ENCODE measurements at places on chromosomes 2 and 18.

DNA sequence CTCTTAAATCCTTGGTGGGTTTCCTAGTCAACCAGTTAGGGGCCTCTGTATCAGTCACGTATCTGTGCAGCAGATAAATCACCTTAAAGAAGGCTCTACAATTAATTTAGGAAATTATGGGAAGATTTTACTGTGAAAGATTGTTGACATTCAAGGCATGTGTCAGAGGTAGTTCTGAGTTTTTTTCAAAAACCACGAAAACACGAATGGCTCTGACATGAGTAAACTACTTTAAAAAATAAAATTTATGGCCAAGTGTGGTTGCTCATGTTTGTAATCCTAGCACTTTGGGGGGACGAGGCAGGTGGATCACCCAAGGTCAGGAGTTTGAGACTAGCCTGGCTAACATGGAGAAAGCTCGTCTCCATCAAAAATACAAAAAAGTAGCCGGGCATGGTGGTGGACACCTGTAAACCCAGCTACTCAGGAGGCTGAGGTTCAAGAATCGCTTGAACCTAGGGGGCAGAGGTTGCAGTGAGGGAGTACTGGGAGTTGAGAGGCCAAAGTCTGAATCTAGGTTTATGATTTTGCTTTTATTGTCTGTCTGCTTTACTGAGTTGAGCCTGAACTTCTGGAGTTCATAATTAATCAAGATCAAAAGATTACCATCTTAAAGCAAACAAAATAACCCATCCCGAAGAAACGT, 77.1 kb downstream of the SPRED2 start:
- DNase-seq, result no peak

DNA sequence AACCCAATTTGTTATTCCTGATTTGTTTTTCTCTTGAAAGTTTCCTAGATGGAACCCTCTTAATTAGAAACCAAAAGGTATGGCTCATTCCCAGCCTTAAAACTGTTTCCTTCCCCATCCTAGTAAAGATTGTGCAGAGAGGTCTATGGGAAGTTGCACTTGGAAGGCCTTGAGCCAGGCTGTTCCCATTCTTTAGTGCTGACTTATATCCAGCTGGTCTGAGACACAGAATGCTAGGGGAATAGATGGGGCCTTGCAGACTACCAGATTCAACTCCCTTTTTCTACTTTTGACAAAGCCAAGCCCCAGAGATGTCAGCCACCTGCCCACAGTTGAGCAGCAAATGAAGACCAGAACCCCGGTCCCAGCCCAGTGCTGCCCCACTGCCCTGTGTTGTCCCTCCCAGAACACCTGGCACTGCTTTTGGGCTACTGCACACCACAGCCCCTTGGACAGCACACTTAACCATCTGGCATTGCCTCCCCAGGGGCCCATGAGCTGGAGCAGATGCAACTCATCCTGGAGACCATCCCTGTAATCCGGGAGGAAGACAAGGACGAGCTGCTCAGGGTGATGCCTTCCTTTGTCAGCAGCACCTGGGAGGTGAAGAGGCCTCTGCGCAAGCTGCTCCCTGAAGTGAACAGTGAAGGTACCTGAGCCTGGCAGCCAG, 98.2 kb downstream of the MRO start:
- DNase-seq, result no peak

DNA sequence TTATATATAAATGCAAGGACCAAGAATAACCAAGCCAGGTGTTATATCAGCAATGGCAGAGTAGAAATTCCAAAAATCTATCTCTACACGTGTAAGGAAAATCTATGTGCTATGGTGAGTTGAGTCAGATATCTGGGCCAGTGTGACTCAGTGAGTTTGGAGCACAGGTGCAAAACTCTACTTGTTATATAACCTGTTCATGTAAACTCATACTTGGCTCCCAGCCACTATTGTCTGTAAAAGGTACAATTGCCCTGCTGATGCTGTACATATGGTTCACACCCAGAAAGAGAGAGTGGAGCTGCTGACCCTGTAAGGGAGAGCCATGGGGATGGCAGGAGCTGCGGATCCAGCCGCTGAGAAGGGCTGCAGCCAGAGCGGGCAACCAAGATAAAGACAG, 112.0 kb downstream of the TRABD2A start:
- no peak for DNase-seq

GRCh38 chr2:161710131-161710915, 86.1 kb downstream of the SLC4A10 start:
- no peak for DNase-seq

- DNase-seq, result no peak
These were observed 9.1 kb upstream of the ATG16L1 start for GRCh38 chr2:233242231-233242927.

GRCh38 chr18:8177330-8178016, 431.8 kb upstream of the RAB12 start:
- no peak for DNase-seq

- DNase-seq, result no peak
These were observed 105.4 kb downstream of the DSEL start for GRCh38 chr18:67411116-67411515.

GRCh38 chr2:60158262-60158661, 395.2 kb downstream of the BCL11A start:
- DNase-seq, result no peak

GRCh38 chr2:205868773-205869333, 186.6 kb downstream of the NRP2 start:
- no peak for DNase-seq

DNA sequence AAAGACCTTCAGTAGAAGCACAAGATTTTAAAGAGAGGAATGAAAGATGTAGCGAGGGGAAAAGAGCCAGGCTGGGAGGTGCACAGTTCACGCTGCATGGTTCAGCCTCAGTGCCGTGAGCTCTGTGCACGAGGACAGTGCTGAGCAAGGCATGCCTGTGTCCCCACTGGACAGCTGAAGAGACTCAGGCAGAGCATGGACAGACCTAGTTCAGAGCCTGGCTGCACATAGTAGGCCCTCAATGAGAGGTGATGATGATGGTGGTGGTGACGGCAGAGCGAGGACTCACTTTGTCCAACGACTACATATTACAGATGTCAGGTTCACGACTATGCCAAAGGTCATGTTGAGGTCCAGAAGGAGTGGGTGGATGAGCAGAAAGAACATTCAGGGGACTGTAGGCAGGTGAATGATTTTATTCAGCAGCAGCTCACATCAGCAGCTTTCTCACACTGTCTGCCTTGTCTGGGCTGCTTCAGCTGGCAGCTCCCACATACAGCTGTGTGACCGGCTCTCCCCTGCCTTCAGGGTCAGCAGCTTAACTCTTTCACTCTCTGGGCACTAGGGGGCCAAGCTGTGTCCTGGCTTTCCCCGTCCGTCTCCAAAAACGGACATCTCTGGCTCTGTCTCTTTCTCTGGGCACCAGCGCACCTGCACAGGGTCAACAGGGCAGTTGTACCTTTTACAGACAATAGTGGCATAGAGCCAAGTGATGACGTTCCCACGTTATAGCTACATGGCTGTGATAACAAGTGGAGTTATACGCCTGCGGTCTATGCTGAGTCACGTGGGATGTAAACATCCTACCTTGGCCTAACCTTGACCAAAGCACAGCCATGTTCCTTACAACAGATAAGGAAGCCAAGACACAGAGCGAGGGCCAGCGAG, 128.8 kb upstream of the MSH6 start:
- no peak for DNase-seq

- no peak for DNase-seq
These were observed 97.9 kb upstream of the KLHL29 start for GRCh38 chr2:23286758-23287704.

DNA sequence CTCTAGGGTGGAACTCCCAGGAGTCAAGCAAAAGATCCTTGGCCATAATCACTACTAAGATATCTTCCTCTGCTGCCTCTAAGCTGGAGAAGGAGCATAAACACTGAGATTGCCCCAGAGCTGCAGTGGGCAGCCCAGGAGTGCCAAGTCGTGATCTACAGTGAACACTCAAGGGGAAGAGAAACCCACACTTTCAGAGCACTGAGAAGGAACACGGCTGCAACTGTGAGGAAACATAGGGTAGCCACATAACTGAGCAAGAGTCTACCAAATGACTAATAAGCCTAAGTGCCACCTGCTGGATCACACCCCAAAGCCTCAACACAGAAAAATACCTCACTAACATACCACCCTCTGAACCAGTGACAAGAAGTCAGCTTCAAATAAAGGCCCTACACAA, 79.6 kb upstream of the RAB12 start:
- DNase-seq, result no peak

DNA sequence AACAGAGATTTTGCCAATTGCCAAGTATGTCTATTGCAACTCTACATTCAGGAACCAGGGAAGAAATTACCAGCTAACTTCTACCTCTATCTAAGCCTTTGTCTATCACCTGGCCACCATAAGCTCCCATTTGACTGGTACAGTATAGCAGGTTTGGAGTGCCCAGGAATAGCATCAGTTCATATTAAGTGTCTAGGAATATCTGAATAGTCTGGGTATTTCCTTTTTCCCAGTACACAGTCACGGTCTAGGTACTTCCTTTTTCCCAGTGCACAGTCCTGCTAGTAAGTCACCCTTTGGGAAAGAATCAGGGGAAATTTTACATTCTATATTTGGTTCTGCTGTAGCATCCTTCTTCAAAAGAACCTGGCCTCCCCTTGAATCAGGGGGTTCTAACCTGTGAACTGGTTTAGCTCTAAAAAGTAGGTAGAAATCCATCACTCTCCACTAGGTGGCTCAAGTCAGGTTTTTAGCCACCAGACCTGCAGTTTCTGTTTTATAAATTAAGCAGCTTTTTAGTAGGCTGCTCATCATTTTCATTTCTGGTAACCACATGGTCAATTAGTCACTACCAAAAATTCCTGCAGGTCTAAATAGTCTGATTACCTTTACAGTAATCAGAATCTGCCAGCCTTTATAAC, 49.3 kb upstream of the DNAJC10 start:
- no peak for DNase-seq

- no peak for DNase-seq
These were observed 228.4 kb downstream of the CMPK2 start for GRCh38 chr2:6637330-6637729.

DNA sequence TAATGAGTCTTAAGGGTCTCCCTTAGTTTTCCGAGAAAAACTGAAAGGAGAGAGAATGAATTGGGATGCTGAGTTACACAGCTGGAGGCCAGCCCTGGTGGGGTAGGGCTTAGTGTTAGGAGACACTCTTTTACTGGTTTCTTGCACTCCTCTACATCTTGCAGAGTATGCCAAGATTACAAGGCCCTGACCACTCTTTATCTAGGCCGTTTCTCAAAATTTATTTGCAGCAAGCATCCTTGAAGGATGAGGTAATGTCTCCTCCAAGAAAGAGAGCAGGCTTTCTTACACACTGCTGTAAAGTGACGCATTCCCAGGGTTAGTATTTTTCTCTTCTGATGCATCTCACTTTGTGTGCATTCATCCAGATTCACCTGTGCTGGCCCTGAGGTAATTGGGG, 166.2 kb downstream of the TDRD15 start:
- DNase-seq, result no peak

DNA sequence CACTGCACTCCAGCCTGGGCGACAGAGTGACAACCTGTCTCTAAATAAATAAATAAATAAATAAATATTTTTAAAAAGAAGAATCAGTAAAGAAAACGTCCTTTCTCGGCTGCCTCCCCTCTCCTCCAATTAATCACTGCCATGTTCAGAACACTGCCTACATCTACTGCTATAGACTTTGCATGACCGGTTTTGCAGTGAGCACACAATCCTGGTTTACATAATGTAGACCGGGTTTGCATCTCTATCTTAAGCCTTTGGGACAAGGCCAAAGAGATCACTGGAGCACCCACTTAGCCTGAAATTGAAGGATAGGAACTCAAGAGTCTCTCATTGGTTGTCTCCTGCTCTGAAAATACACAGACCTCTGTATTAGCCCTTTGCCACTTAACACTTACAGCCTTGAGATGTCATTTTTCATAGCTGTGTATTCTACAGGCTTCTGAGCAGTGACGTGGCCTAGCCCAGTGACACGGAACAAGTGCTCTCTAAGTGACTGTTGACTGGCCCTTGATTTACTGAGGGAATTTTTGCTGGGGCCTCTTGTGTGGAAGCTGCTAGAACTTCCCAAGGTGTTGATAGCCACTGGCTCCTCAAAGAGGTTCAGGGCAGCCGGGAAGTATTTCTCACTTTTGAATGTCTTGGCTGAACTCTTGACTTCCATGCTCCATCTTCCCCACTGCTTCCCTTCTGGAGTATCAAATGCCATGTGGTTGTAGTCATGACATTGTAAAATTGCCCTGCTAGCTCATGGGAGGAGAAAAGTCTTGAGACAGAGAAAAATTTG, 45.3 kb upstream of the CCBE1 start:
- no peak for DNase-seq

- no peak for DNase-seq
These were observed 66.4 kb downstream of the KCNF1 start for GRCh38 chr2:10978090-10978670.

DNA sequence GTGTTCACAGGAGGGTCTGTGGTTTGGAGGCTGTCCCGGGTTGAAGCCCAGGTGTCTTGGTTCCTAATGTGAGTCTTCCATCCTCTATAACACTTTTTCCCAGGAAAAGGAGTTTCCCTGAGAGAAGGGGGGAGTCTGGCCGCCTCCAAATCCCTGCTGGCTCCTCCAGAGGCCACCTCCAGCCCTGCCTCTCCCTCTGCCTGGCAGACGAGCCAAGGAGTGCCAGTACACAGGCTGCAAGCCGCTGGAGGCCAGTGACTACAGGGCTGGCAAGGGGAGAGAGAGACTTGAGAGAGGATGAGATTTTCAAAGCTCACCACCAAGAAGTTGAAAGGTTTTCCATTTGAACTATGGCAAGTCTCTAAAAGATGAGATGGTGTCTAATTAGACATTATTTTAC, 154.2 kb upstream of the ID2 start:
- DNase-seq, result no peak

GRCh38 chr2:9178110-9178903, 28.3 kb upstream of the ASAP2 start:
- no peak for DNase-seq

DNA sequence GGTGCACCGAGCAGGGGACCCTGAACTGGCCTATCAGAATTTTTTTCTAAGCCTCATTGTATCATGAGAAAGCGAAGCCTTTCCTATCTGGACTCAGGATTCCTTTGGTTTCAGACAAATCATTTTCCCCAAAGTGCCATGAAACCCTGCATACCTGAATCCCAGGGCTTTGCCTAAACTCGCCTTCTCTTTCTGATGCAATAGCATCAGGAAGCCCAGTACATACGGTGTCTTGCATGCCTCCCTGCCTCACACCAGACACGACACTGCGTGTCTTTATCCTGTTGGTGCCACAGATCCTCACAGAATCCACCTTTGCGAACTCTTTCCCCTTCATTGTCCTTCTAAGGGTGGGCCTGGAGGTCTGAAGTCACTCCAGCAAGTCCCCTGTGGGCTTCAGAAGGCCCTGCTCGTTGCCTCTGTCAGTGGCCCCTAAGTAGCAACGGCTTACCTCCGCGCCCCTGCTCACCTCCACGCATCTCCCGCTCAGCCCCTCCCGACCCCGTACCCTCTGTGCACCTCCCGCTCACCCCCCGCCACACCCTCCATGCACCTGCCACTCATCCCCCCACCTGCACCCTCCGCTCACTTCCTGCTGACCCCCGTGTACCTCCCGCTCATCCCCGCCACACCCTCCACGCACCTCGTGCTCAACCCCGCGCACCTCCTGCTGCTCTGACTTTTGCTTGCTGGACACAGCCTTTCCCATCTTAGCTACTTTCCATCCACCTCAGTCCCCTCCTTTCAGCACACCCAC, 83.4 kb downstream of the TPGS2 start:
- DNase-seq, result no peak

- no peak for DNase-seq
These were observed 308.1 kb upstream of the SALL3 start for GRCh38 chr18:78671551-78671950.
